ENCODE measurements at places on chromosomes 4 and X.
A peak's percentile ranks its signal among the peaks of the same experiment; 100 is the strongest.

- no peak for DNase-seq
These were observed 87.5 kb downstream of the CNOT6L start for GRCh38 chr4:77731656-77732055.

- no peak for DNase-seq
These were observed 39.6 kb upstream of the GPR78 start for GRCh38 chr4:8540586-8540985.

- no peak for DNase-seq
These were observed 42.5 kb downstream of the UNC5C start for GRCh38 chr4:95506264-95506663.

- no peak for DNase-seq
These were observed 505.0 kb upstream of the PITX2 start for GRCh38 chr4:111127841-111128240.

DNA sequence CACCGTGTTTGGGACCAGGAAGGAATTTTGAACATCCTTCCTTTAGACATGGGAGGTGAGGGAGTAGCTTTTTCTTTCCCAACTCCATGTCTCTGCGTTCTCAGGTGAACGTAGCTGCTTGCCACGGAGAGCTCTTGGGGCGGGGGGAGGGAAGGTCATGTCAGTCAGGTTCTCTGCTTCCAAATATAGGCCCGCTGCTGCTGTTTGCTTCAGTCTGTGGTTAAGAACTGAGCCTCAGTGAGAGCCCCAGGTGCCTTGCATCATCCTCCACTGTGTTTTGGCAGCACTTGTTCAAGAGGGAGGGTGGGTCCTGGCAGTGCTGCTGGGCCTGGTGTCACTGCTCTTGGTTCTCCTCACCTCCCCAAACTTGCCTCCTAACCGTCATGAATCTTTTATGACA lies 46.5 kb downstream of the HADH start:
- peak; percentile 39 for DNase-seq

DNA sequence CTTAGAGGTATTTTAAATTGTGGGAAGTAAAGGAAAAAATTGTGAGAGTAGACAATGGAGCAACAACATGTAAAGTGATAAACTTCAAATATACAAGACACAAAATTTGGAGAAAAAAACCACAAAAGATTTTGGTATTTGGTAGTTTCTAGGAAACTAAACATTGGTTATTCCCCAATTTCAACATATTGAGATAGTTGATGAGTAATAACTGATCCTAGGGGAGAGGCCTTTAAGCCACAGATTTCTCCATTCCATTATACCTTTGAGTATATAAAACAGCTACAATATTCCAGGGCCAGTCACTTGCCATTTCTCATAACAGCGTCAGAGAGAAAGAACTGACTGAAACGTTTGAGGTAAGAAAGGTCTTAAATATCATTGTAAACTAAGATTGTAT lies at the start of gene FDCSP:
FDCSP (plus strand) TSS at position 301 of the 400 bp plus-strand sequence. CDS start 5,071 bp downstream, outside the sequence.
- no peak for DNase-seq

- no peak for DNase-seq
These were observed 52.5 kb upstream of the ANTXR2 start for GRCh38 chr4:80125252-80126177.

Measured in stimulated activated CD4-positive, alpha-beta T cell treated with anti-CD3 and anti-CD28 coated beads, Interleukin-12 subunit alpha, Interleukin-12 subunit beta, amount 100 ng/mL, for 24 hours (primary cell).